Chondrocyte (in vitro differentiated cells): ENCODE measurements at places on chromosomes 12 and 14. TPM values are rescaled to one million over a fixed set of nuclear protein-coding genes. Genes with fewer than 3 reads are reported as not detected.

The GPR84 gene
- not detected in 3 replicates for total RNA-seq

The SPTB gene
- 1.5 to 7.2 TPM (median 6.6 TPM) in 3 replicates for total RNA-seq

The RNASE2 gene
- not detected in 3 replicates for total RNA-seq

The FAM161B gene
- 5.5 to 5.9 TPM (median 5.8 TPM) in 3 replicates for total RNA-seq

The IAPP gene
- total RNA-seq: not detected in 3 replicates

The TBX5 gene
- not detected in 3 replicates for total RNA-seq

The SCFD1 gene
- total RNA-seq: 82.4 to 99.2 TPM (median 98.2 TPM) in 3 replicates

The TPPP2 gene
- not detected in 3 replicates for total RNA-seq

The ERP27 gene
- total RNA-seq: 0.73 to 0.87 TPM (median 0.77 TPM) in 3 replicates

The ZNF84 gene
- 32.0 to 42.0 TPM (median 33.2 TPM) in 3 replicates for total RNA-seq

The CATSPERB gene
- total RNA-seq: 0.99 to 2.8 TPM (median 2.2 TPM) in 3 replicates

The SLC41A2 gene
- total RNA-seq: 46.0 to 54.6 TPM (median 46.8 TPM) in 3 replicates

The C14orf180 gene
- total RNA-seq: not detected in 3 replicates

The MYL2 gene
- total RNA-seq: not detected in 3 replicates

The ENDOU gene
- total RNA-seq: not detected in 3 replicates

The KRT74 gene
- not detected in 3 replicates for total RNA-seq

The FGF23 gene
- not detected in 3 replicates for total RNA-seq

The PLBD1 gene
- total RNA-seq: 2.4 to 5.5 TPM (median 4.1 TPM) in 3 replicates

The LYZ gene
- not detected in 3 replicates for total RNA-seq

The TTC9 gene
- 1.6 to 2.5 TPM (median 2.4 TPM) in 3 replicates for total RNA-seq

The AQP6 gene
- total RNA-seq: not detected in 3 replicates

The TAS2R42 gene
- total RNA-seq: not detected in 3 replicates

The TAS2R7 gene
- total RNA-seq: not detected in 3 replicates
